ENCODE measurements at places on chromosomes 5 and 9. TPM values are rescaled to one million over a fixed set of nuclear protein-coding genes. Genes with fewer than 3 reads are reported as not detected.

Gene IL9
- polyA plus RNA-seq = not detected

- H3K36me3 ChIP-seq = no peaks in the 10 kb centered on the region
- DNase-seq = no peak
- no peaks in the 10 kb centered on the region for H3K27me3 ChIP-seq
- no peak overlapping the region for H3K4me3 ChIP-seq
- no peaks in the 10 kb centered on the region for H3K4me1 ChIP-seq
Measured at GRCh38 chr9:108073823-108074222, 584.3 kb upstream of the KLF4 start.

Gene RNF208
- 1.2 TPM for polyA plus RNA-seq

DNA sequence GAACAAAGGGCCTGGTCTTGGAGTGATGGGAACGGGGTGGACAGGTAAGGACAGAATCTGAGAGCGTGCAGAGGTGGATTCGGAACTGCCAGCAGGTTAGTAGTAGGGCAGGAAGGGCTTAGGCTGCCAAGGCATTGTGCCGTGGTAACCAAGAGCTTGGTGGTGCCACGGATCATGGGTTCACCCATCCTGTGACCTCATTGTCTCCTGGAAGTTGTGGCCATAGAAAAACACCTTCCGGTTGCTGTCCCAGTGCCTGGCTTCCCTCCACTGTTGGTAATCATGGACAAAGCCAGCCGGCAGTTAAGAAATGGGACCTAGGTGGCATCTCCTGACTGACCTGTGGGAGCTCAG, 42.5 kb upstream of the CFAP157 start:
- H3K27me3 ChIP-seq = no peaks in the 10 kb centered on the region
- H3K27ac ChIP-seq = no peak overlapping the region
- no peak overlapping the region for H3K4me3 ChIP-seq
- DNase-seq = no peak
- no peaks in the 10 kb centered on the region for H3K36me3 ChIP-seq
- H3K4me1 ChIP-seq = no peaks in the 10 kb centered on the region

Gene ALDOB
- 4.5 TPM for polyA plus RNA-seq

- no peaks in the 10 kb centered on the region for H3K36me3 ChIP-seq
- no peaks in the 10 kb centered on the region for H3K4me1 ChIP-seq
- H3K4me3 ChIP-seq = no peak overlapping the region
Measured at GRCh38 chr9:78101247-78101646, 69.6 kb upstream of the GNAQ start.

Gene DTWD2
- 1.1 TPM for polyA plus RNA-seq

DNA sequence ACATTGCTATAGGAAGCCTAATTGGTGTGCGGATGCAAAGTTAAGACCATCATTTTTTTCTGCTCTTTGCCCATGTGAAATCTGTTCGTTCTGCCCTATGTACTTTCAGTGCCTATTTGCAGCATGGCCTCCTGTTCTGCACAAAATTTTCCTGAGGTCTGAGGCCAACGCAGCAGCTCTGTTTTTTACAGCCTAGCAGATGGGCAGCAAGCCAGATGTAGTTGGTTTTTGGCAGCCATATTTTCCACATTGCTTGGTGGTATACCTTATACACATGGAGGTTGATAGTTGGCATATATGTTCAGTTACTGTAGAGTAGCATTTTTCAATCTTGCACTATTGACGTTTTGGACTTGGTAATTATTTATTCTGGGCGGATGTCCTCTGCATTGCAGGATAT, 133.5 kb upstream of the MRPS30 start:
- DNase-seq = no peak
- no peaks in the 10 kb centered on the region for H3K36me3 ChIP-seq
- H3K4me1 ChIP-seq = no peaks in the 10 kb centered on the region
- H3K27me3 ChIP-seq = no peaks in the 10 kb centered on the region
- H3K27ac ChIP-seq = no peak overlapping the region
- no peak overlapping the region for H3K4me3 ChIP-seq

Data from adrenal gland (tissue), 19 donors.